ENCODE measurements at places on chromosomes 5 and 9. TPM values are rescaled to one million over a fixed set of nuclear protein-coding genes. Genes with fewer than 3 reads are reported as not detected.

GAS1 gene
- 0.22 TPM for total RNA-seq

PCDHA9 gene
- 0.59 TPM for total RNA-seq

FGF18 gene
- total RNA-seq, result 0.61 TPM

CDX1 gene
- total RNA-seq, result not detected

DEPDC1B gene
- total RNA-seq, result 63.1 TPM

CDO1 gene
- not detected for total RNA-seq

- no peak for DNase-seq
These were observed 2117.6 kb downstream of the MAT2B start for GRCh38 chr5:165622864-165623536.

DNA sequence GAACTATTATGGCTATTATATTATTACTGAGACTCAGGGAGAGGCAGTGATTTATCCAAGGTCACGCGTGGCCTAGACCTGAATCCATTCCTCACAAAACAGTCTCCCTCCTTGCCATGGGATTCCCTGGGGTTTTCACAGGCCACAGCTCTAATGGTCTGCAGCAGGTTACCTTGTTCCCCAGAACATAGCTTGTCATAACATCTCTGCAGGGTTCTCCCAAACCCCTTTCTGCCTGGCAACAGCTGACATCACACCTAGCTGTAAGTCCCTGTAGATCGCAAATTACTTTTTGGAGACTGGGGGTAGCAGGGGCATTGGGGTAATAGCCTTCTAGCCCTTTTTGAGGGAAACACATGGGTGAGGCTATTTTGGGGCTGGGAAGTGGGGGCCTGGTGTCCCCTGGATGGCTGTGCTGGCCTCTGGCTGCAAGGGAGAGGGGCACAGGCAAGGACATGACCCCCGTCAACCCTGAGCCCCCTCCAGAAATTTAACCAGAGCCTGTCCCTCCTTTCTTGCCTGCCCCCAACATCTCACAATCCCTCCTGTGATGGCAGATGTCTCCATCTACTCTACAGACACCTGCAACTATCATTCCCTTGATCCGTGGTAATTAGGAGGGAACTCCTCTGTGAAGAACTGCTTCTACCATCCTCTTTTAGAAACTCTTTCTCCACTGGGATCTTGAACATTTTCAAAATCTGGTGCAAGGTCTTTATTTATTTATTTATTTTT lies 1.3 kb downstream of the CD74 start:
- DNase-seq, result peak; percentile 61

DNA sequence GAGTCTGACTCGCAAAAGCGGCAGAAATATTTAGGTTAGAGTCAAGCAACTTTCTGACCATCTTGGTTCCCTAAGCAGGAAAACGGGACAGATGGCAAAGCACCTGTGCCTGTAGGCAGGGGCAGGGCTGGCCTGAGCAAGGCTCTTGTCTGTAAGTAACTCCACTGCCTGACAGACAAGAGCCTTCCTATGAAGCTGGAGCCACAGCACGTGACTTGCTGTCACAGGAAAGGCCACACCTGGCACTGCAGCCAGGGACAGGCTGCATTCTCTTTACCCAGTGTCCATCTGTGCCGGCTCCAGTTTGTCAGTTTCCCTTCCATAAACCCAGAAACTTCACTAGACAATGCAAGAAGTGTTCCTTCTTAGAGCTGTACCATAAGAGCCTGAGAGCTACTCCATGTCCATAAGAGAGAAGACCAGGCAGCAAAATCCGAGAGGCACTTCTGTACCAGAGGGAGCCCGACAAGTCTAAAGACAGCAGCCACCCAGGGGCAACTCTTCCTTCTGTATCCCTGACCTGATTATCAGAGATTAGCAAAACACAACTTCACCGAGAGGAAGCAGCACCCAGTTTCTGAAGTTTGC lies 78.1 kb downstream of the GPR21 start:
- DNase-seq, result no peak

- no peak for DNase-seq
These were observed 33.4 kb upstream of the PCA3 start for GRCh38 chr9:76730801-76731200.

DNA sequence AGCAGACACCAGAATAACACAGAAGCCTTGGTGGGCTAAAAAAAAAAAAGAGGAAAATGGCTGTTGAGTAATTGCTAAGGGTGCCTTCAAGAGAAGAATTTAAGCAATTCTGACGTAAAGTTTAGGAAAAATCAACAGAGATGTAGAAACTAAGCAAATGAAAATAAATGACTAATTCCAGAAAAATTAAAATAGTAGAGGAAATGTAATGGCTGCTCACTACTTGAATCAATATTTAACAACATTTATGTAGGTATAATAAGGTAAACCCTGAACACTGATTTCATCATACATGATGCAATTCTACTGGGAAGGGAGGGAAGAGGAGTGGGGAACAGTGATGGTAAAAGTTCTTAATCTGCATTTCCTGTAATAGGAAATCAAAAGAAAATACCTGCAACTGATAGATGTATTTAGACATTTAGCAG lies 41.4 kb downstream of the PUM3 start:
- no peak for DNase-seq

- no peak for DNase-seq
These were observed 2.2 kb downstream of the PPP2CA start for GRCh38 chr5:134223406-134224248.

DNA sequence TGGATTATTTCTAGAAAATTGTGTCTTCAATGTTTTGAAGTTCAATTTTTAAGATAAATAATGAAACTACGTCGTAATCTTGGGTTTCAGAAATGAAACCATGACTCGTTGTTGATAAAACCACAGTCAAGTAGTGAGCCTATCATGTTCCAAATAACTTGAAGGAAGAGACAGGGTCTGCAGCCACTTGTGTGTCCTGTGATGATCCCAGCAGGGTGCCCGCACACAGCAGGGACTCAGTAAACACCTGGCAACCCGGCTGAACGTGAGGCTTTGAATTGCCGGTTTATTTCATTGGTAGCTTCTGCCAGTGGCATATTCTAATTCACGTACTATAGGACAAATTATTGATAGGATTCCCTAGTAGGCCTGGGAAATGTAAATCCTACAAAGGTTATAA lies 679.6 kb downstream of the IRX1 start:
- no peak for DNase-seq

DNA sequence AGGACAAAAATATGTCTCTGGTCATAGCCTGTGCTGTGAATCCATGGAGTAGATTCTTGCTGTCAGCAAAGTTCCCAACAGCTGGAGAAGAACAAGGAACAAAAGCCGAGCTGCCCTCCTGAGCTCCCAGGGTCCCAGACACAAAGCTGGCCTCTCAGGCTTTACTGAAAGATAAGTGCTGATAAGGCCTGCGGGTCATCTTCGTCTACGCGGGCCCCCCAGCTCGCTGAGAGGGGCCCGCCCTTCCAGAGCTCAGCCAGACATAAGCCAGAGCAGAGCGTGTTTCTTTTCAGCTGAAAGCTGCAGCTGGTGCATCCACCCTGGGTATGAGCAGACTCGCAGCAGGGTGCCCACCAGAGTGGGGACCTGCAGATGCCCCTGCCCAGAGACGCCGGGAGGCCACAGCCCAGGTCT lies 84.7 kb downstream of the HSD17B3 start:
- no peak for DNase-seq

GRCh38 chr5:67073045-67073680 lies 123.4 kb downstream of the CD180 start:
- DNase-seq, result no peak

DNA sequence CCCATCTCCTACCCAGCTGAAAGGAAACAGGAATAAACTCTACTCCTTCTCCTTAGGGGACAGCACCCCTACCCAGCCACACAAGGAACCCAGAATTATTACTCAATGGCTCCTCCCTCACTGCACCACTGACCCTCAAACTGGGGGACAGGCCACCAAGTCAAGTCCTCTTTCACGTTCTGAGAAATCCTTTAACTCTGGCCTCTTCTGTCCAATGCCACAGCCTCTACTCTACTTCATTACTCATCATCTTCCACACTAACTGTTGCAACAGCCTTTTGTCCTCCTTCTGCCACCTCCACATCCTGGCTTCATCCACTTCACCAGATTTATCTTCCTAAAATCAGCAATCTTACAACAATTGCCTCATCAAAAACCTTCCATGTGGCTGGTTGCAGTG lies 6.8 kb downstream of the TTC39B start:
- DNase-seq, result no peak

Data from Calu3 (cell line).